KBM-7 (cell line): ENCODE measurements at places on chromosomes 7 and 10.

DNA sequence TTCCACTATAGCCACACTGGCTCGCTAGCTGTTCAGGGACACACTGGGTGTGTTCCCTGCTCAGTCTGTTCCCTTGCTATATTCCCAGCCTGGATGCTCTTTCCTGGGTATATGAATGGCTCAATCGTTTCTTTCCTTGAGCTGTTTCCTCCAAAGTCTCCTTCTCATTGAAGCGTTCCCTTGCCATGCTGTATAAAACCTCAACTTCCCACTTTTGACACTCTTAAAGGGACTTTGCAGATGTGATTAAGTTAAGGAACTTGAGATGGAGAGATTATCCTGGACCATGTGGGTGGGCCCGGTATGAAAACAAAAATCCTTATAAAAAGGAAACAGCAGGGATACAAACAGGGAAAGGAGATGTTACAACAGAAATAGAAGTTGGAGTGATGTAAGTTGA, 973.1 kb downstream of the LRMDA start:
- no peak for DNase-seq

GRCh38 chr7:99404235-99404976, 4.0 kb downstream of the PDAP1 start:
- no peak for DNase-seq

GRCh38 chr7:36965625-36966024, 241.3 kb upstream of the AOAH start:
- no peak for DNase-seq

- no peak for DNase-seq
Measured at GRCh38 chr7:112069879-112070321, 136.3 kb downstream of the DOCK4 start.

DNA sequence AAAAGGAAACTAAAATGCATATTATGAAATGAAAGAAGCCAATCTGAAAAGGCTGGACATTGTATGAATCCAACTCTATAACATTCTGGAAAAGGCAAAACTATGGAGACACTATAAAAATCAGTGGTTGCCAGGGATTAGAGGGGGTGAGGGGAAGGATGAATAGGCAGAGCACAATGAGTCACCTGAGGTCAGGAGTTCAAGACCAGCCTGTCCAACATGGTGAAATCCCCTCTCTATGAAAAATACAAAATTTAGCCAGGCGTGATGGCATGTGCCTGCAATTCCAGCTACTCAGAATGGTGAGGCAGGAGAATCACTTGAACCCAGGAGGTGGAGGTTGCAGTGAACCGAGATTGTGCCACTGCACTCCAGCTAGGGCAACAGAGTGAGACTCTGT, 324.8 kb upstream of the PHYHIPL start:
- DNase-seq, result no peak

DNA sequence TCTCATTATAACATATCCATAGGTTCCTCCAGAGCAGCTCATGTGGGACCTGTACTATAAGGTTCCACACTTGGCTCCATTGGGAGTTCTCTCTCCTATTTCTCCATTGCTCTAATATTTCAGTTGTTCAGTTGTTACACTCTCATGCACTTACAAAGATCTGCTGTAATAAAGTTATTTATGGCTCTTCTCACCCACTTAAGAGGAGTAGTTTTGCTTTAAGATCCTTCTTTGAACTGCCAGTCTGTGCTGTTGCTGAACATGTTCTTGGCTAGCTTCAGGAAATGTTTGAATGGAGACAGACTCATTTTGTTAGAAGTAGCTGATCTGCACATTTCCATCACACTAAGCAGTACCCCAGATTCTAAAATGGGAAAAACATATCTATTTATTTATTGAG, 250.1 kb downstream of the CDK14 start:
- no peak for DNase-seq

DNA sequence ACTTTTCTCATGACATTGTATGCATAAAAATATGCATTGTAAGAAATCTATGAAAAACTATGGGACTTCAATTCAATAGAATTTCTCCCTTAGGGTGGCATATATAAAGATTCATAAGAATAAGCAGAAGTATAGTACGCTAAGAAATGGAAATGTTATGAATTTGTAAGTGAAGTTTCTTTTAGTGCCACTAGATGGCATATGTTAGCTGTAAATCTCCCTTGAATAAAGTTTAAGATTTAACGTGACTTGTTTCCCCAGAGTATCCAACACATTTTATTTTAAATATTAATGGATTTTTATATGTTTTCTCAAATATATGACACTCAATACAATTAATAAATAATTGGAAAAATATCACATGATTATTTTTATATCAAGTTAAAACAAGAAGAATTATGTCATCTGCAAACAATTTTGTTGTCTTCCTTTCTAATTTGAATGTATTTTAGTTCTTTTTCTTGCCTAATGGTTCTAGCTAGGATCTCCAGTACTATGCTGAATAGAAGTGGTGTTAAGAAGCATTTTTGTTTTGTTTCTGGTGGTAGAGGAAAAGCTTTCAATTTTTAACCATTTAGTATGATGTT, 287.2 kb downstream of the HGF start:
- peak; percentile 32 for DNase-seq

- DNase-seq, result no peak
Measured at GRCh38 chr7:43112941-43113621, 634 bp downstream of the HECW1 start.

DNA sequence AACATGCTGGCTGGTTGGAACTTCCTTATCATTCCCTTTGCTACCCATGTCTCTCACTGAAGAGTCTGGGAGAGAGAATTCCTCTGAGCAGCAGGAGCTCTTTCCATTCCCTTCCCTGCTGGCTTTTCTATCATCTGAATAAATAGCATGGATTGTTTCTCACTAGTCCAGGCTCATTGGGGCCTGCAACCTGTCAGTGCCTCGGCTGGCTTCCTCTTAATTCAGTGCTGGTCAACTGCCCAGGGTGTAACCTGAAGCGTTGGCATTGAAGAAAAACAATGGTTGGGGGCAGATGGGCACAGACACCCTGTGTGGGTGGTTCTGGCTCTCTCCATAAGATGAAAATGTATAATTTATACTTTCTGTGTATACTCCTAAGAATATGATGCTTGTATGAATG, 155.6 kb downstream of the ANLN start:
- no peak for DNase-seq

GRCh38 chr7:76054123-76055120, 6.5 kb downstream of the MDH2 start:
- peak; percentile 18 for DNase-seq

GRCh38 chr7:37061849-37062559, 337.7 kb upstream of the AOAH start:
- no peak for DNase-seq

DNA sequence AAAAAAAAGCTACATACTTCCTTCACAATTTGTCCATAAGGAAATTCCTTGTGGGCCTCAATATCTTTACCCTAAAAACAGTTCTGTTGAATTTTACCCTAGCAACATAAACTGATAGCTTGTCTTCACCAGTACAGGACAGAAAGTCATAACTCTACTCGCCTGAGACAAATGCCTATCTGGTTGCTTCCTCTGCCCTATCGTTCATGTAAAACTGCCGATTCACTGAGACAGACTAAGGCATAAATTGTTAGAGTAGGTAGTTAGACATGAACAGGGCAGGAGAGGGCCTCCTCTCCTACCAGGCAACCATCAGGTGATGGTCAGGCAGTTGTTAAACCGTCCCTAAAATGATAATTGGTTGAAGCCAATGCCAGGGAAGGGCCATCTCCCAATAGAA, 25.0 kb downstream of the IFIT3 start:
- no peak for DNase-seq

GRCh38 chr10:14389981-14390590, 59.4 kb upstream of the FRMD4A start:
- DNase-seq, result no peak
